Inflammatory macrophage treated with lipopolysaccharide for 4 hours (primary cell): ENCODE measurements at places on chromosomes 7 and 10.
A peak's percentile ranks its signal among the peaks of the same experiment; 100 is the strongest.

- no peak for DNase-seq
Observed at GRCh38 chr10:6978187-6978627, 398.1 kb upstream of the PRKCQ start.

DNA sequence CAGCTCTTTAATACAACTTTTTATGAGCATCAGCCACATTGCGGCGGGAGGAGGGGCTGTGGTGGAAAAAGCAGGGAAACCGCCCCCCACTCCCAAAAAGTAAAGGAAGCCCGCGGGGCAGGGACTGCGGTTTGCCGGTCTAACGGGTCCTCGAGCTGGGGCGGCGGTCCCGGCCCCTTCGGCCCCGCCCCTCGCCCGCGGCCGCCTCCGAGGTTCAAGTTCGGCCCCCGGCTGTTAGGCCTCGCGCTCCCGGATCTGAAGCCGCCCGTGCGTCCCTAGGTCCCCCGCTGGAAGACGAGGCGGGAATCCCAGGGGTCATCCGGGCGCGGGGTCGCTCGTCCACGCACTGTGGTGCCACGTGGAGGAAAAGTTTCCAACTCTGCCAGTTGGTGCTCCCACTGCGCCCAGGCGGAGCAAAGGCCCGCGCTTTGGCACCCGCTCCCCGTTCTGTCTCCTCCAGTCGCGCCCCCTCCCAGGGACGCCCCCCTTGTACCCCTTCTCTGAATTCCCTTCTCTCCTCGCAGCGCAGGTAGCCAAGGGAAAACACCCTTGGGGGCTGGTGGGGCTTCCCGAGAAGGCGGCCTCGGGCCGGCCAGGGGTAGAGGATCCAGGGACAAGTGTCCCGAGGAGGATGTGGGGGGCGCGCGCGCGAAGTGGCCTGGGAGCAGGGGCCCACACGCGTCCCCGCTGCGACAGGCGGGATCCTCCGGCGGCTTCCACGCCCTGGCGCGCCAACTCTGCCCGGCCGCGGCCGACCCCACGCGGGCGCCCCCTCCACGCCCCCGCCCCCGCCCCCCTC, 798 bp upstream of the AUTS2 start:
- no peak for DNase-seq

- DNase-seq = no peak
Observed at GRCh38 chr7:95454438-95455045, 19.7 kb upstream of the PON2 start.

DNA sequence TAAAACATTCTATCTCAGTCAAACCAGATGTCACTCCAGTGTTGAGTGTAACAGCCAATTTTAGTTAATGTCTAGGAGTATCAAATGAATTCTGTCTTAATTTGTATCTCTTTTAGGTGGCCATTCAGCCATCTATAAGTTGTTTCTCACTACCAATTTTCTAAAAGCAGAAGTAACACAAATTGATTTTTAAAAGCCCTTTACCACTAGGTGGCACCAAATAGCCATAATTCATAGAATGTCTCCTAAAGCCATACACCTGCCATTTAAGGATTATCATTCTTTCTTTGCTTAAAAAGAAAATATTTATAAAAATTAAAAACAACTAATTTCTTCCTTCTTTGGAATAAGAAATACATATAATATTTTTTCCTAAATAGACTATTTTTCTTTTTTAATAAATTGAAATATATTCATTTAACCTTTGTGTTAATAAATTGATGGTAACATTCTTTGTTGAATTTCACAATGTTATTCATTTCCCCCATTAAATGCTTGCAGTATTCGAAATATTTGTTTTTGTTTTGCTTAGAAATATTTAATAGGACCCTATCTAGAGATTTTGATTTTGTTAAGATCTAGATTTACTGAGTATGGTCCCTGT, 107.8 kb upstream of the PPP1R3A start:
- DNase-seq = peak; percentile 84

- no peak for DNase-seq
Observed at GRCh38 chr10:26436848-26437247, 1.3 kb upstream of the APBB1IP start.

DNA sequence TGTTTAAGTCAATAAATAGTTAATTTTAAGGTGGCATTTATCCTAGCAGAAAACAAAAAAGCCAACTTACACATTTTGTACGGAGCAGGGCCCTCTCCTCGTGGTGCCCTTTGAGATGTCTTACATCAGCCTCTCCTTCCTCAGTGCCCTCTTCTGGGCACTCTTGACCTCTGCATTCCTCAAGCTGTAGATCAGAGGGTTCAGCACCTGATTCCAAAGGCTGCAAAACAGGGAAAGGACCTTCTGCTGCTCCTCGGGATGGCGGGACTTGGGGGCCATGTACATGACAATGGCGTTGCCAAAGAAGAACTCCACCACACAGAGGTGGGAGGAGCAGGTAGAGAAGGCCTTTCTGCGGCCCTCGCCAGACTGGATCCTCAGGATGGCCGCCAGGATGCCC, 4.6 kb upstream of the OR2A14 start:
- no peak for DNase-seq

DNA sequence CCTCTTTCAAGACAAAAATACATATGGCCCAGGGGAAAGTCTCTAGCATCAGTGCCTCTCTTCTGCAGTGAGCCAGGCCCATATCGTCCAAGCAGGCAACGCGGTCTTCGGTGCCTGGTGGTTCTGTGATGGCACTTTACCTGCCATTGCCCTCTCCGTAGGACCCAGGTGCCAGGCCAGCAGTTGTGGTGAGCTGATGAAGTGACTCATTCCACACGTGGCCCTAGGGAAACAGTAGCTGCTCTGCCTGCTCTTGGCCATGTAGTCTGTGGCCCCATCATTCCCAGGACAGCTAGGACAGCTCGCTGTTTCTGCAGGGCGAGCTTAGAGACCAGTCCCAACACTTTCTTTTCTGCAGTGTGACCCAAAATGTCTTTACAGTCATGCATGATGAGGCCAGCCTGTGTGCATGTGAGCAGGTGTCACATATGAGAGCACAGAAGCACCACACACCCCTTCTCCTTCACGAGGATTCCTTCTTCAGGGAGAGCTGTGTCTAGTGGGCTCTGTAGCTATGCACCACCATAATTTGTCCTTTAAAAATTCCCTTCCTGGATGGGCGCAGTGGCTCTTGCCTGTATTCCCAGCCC, 39.0 kb downstream of the SVIL start:
- DNase-seq = no peak

DNA sequence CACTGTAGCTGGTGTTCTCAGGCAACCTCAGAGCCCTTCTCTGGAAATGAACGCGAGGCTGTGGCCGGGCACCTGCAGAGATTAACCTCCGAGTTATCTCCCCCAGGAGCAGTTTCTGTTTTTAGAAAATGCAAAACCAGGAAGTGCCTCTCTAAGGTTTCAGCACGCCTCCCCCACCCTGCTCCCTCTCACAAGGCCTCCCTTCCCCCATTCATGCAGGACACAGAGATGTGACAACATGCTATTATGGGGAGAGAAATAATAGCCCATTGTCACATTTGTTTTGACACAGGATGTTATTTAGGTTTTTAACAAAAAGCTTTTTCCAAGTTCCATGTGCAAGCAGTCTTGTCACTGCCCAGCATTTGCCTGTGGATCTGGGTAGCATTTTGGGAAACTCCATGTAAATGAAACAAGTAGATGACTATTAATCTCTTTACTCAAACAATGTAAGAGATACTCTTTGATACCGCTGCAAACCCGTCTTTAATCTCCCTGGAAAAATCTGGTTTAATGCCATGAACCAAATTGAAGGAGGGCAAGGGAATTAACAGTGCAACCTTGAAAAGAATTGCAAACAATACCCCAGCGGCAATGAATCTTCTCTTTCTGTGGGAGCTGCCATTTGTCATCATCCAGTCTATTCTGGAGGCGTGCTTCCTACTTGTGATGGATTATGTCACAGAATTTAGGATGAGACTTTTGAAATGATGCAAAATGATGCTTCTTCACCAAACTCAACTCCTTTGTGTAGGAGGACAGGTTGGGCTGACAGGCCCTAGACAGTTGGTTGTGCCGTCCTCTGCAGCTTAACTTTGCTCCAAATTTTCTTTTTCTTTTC, 86.5 kb upstream of the NMT2 start:
- no peak for DNase-seq

GRCh38 chr7:101108961-101109360, 17.9 kb upstream of the SERPINE1 start:
- DNase-seq = no peak

DNA sequence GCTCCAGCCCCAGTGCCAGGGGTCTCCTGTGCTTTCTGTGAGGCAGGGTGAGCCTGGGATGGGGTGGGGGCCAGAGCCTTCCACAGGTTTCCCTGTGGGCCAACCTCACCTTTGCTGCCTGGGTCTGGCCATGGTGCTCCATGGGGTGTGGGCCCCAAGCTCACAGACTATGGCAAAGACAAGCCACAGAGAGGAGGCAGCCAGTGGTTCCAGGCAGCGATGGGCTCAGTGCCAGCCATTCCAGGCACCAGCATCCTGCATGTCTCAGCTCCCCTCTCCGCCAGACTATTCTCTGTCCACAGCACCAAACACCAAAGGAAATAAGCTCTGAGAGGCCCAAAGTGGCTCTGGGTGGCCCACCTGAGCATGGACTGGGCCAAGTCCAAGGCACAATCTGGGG, 133.5 kb downstream of the PTPN20 start:
- no peak for DNase-seq

DNA sequence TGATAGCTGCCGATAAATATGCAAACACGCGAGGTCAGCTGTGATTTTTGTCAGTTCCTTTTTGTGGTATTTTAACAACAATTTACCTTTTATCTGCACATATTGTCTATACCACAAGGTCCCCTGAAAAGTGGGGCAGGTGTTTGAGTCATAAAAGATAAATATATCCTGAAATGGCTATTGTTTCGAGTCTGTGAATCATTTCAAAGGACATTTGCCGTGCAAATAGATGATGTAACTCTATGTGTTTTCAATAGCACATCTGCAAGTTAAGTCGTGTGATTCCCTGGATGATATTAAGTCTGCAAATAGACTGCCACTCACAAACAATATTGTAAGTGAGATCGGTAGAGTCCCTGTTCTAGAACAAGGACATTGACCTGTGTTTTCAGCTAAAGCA, 193.0 kb upstream of the PITRM1 start:
- no peak for DNase-seq

- DNase-seq = peak; percentile 28
Observed at GRCh38 chr7:107922886-107923285, 31.9 kb downstream of the DLD start.

GRCh38 chr10:124212702-124213101, 119.3 kb upstream of the CHST15 start:
- no peak for DNase-seq

DNA sequence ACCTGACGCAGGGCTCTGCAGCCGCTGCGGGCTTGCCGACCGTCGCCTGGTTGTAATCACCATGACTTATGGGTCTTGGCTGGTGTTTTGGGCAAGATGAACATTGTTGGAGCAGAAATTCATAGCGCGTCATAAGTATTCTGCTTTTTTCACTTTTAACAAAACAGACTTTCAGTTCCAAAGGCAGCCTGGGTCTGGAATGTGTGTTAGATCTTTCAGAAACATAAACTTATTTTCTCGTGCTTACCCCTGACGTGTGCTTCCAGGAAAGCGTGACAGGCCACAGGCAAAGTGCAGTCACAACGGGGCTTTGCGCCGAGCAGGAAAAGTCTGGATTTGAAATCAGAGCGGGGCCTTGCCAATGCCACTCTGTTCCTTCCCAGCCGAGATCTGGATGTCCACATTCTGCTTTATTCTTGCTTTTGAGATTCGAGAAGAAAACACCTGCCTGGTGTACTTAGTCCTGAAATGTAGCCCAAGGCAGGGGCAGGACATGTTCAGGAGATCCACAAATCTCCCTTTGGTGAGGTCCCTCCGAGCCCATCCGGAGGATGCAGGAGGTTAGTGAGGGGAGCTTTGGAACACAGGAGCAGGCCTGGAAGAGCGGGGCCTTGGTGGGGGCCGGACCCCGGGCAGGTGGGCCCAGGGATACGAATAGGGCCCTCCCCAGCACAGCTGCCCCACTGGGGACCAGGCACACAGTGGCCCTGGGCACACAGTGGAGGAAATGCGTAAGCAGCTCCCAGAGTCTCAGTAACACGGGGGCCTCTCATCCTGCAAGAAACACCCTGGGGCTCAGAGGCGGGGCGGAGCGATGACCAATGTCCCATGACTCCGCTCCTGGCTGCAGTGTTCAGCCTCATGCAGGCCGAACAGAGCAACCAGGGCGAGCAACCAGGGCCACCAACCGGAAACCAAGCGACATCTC, 49.5 kb upstream of the EBF3 start:
- DNase-seq = no peak

DNA sequence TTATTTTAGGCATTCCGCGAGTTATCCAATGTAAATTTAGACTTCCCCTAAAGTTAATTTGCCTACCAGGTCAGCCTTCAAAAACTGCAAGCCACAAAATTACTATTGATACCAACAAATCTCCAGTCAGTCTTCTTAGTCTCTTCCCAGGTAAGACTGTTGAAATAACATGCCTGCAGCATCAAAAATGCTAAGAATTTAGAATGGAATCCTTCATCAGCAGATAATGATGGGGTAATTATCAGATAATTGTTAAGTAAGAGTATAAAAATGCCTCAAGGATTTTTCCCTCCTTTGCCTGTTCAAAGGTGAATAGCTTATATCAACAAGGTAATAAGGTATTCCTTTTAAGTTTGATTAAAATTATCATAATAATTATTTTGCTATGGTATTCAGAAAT, 228.5 kb downstream of the BBS9 start:
- DNase-seq = no peak

- no peak for DNase-seq
Observed at GRCh38 chr10:30538086-30538485, 91.5 kb downstream of the LYZL2 start.

DNA sequence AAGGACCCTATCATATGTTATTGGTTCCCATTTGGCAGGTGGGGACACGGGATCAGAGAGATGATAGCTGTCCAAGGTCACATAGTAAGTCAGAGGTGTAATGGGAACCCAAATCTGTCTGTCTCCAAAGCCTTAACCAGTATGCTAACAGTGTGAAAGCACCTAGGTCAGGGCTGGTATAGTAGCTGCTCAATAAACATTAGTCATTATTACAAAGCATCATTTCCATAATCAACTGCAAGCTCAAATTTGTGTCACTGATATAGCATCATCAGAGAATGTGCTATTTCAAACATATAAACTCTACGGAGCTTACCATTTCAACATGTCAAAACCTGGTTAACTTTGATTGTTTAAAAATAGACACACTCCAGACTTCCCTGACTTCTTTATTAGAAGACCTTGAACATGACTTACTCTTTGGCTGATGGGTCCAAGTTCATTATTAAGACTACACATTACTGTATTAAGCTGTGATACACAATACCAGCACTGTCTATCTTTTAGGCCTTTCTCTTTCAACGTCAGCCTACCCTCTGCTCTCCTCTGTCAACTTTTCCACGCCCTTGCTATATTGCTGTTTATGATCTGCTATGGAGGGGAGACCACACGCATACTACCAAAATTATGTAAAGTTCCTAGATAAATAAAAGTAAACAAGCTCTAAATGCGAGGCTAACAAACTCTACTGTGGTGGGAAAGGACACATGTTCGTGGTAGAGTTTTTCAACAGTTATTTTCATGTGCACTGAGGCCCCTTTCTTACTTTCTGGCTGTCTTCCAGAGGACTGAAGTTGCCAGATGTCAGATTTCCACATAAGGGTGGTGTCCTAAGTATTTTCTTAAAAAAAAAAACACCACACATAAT, 33.6 kb downstream of the DNMBP start:
- no peak for DNase-seq

- DNase-seq = no peak
Observed at GRCh38 chr10:83287374-83287773, 851.9 kb upstream of the GHITM start.

- DNase-seq = no peak
Observed at GRCh38 chr10:6600224-6600987, 20.3 kb upstream of the PRKCQ start.
